ENCODE measurements at places on chromosomes 11 and 22.

DNA sequence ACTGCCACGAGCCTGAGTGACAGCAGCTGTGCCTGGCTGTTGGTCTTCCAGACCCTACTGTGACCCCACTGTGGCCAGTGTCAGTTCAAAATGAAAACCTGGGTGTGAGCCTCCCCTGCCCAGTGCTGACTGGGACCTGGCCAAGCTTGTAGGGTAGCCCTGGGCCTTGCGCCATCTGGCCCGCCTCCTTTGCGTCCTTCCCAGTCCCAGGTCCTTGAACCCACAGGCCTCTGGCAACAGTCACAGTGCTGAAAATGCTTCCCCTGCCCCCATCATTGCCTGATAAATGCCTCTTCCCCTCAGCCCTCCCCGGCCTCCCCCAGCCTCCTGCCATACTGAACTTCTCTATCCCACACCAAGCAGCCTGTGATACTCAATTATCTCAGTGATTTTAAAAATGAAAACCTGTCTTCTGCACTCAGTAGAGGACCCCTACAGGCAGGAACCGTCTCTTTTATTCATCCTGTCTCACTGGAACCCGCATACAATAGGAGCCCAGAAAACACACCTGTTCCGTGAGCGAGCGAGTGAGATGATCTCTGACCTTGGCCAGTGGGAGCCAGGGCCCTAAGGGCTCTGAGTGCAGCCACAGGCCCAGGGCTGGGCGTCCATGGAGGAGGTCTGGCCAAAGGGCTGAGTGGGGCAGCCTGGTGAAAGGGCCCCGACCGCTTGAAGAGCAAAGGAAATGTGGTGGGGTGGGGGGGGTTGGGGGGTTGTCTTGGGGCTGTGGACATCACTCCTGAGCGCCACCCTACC, 49.7 kb upstream of the TTLL12 start:
- DNase-seq: no peak

GRCh38 chr22:49934891-49935557, 16.6 kb downstream of the CRELD2 start:
- DNase-seq: peak; percentile 67

- no peak for DNase-seq
Observed at GRCh38 chr11:12623869-12624268, 50.4 kb upstream of the TEAD1 start.

DNA sequence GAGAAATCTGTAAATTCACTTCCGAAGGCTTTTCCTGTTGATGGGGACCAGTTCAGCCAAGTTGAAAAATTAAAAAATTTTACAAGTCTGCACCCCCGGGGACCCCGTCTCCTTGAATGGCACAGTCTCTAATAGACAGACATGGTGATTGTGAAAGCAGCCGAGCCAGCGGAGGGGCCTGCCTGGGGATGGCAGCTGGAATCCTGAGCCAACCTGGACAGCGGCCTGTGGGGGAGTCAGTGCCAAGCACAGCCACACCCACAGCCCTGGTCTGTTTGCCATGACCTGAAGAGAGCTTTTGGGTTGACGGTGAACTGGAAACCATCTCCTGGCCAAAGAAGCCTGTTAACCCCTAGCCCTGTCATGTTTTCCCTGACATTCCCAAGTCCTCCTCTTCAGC, 64.7 kb downstream of the PARVG start:
- no peak for DNase-seq

DNA sequence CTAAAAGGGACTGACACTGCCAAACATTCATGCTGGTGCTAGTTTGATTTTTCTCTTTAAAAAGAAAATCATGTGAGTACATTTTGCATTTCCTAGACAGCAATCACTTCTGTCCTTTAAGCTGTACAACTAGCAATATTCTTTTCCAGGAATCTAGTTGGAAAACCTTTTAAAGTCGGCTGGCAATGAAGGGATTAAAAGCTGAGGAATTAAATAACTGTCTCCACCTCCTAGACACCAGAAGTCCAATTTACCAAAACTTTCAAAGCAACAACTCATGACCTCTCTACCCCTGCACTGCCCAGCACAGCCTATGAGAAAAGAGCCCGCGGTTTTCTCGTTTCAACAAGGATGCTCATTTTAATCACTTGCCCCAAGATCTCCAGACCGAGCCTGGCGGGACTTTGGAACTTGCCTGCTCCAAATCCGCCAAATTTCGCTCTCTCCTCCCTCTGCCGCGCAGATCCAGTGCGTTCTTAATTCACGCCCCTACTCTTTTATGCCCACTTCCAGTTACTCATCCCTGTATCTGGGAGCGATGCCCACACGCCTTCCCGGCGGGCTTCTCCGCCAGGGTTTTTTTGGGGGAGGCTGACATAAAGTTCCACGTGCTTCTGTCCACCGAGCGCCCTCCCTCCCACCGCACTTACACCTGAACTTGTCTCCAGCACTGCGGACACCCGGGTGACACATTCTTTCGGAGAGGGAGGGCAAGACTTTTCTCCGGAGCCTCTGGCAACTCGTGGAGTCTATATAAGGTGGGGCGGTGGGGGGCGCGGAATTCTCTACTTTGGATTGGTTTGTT, 2.5 kb downstream of the MPPED2 start:
- no peak for DNase-seq

DNA sequence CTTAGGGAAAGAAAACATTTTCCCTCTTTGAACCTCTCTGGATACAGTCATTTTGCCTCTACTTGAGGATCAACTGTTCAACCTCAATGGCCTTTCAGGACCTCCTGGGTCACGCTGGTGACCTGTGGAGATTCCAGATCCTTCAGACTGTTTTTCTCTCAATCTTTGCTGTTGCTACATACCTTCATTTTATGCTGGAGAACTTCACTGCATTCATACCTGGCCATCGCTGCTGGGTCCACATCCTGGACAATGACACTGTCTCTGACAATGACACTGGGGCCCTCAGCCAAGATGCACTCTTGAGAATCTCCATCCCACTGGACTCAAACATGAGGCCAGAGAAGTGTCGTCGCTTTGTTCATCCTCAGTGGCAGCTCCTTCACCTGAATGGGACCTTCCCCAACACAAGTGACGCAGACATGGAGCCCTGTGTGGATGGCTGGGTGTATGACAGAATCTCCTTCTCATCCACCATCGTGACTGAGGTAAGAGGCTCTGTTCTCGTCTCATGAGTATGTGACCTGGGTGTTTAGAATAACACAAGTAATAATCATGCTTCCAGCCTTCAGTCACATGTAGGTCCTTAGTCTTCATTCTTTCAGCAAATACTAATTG, 495 bp downstream of the SLC22A9 start:
- DNase-seq: no peak

DNA sequence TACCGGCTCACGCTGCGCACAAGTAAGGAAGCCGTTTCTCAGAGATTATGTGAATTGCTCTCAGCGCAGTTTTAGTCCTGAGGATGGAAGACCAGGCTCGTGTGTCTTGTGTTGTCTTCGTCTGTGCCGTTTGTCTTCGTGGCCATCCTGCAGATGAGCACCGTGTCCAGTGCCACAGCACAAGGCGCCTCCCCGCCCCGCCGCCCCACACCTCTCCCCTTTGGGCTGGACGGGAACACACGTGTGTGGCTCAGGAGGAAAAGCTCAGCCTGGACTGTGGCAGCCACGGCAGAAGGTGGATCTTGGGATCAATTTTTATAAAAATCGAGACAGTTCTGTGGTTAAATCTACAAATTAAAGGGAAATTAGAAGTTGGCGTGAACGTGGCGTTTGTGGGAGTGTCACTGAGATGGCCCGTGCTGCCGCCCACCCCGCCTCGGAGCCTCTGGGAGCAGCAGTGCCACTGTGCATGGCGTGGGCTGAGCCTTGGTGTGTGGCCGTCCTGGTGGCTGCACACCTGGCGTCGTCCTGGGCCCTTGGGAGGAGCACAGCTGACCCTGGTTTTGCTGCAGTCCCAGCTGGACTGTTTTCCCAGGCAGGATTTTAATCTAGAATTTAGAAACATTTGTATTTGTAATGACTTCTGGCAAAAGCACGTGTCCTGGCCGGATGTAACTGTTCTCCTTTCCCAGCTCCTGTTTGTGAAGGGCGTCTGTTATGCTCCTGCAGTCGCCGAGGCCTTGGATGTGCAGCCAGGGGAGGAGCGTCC, 25.8 kb downstream of the MUC6 start:
- DNase-seq: no peak

GRCh38 chr11:11444027-11444803, 91.2 kb upstream of the CSNK2A3 start:
- DNase-seq: no peak

- no peak for DNase-seq
Observed at GRCh38 chr11:120314861-120315260, 10.2 kb upstream of the TLCD5 start.

GRCh38 chr11:102267609-102268008, 49.7 kb upstream of the BIRC3 start:
- DNase-seq: no peak

DNA sequence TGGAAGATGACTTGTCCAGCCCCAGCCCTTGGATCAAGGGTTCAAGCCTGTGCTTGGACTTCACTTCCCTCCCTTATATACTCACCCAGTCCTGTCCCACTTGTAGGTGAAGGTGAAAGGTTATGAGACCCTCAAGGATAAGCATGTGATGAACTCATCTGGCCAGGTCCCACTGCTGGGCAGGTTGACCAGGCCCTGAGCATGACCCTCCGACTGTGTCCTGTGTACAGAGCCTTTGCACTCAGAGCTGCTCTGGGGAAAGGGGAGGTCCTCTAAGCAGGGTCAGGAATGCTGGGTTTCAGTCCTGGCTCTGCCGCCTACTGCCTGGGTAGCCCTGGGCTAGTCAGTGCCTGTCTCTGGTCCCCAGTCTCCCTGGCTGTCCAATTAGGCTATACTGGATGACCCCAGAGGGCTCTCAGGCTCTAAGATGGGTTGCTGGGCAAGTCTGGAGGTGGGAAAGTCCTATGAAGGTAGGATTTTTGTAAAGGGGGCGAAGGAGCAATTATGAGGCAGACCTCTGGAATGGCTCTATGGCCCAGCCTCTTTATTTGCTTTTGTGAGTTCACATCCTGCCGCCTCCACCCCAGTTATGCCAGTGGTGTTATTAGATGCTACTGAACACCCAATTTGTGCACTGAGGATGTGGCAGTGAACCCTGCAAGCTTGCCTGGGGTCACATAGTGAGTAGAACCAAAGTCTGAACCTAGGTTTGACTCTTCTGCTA, 14.1 kb downstream of the DGAT2 start:
- DNase-seq: no peak

- no peak for DNase-seq
Observed at GRCh38 chr11:43358279-43358800, 380 bp upstream of the TTC17 start.

- DNase-seq: no peak
Observed at GRCh38 chr22:42301077-42301741, 30.8 kb upstream of the TCF20 start.

DNA sequence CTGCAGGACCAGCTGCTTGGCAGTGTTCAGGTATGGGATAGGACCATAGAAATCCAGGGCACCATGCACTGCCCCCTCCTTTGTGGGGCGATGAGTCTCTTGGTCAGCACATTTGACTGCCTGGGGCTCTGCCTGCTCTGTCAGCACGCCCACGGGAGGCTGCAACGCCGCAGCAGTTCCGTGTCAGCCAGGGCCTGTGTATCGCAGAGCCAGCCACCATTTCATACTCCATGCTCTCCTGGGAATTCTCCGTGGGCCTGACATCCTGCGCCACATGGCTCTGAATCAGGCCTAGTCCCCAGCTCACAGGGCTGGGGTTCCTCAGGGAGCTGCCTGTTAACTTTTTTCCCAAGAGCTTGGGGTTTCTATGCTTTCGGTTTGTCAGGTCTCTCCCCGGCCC, 16.9 kb upstream of the RELT start:
- DNase-seq: no peak

GRCh38 chr22:21665047-21665851, 563 bp upstream of the PPIL2 start:
- no peak for DNase-seq

DNA sequence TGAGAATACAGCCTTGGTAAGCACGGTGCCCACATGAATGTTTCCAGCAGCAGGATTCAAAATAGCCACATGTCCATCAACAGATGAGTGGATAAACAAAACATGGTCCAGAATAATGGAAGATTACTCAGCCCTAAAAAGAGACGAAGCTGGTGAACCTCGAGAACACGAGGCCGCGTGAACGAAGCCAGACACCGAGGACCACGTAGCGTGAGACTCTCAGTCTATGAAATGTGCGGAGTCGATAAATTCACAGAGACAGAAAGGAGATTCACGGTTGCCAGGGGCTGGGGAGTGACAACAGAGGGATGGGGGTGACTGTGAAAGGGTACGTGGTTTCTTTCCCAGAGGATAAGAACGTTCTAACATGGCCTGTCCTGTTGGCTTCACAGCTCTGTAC, 2.9 kb upstream of the ASCL2 start:
- no peak for DNase-seq

GRCh38 chr11:45830596-45830995, 16.7 kb upstream of the CRY2 start:
- DNase-seq: no peak

- no peak for DNase-seq
Observed at GRCh38 chr11:72008728-72009127, 10.0 kb downstream of the IL18BP start.

DNA sequence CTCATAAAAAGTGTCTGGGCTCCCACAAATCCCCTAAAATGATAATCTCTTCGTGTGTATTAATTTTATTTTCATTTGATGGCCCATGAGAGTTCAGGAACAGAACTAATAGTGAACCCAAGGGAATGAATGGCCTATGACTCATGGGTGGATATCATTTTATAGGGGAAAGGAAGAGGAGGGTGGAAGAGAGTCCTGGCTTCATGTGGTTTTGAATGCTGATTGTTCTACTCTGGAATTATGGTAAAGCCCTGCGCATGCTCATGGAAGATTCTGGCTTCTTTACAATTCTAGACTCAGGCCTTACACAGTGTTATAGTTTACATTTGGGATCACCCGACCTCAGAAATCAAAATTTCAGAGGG, 35.2 kb downstream of the MAML2 start:
- DNase-seq: no peak

DNA sequence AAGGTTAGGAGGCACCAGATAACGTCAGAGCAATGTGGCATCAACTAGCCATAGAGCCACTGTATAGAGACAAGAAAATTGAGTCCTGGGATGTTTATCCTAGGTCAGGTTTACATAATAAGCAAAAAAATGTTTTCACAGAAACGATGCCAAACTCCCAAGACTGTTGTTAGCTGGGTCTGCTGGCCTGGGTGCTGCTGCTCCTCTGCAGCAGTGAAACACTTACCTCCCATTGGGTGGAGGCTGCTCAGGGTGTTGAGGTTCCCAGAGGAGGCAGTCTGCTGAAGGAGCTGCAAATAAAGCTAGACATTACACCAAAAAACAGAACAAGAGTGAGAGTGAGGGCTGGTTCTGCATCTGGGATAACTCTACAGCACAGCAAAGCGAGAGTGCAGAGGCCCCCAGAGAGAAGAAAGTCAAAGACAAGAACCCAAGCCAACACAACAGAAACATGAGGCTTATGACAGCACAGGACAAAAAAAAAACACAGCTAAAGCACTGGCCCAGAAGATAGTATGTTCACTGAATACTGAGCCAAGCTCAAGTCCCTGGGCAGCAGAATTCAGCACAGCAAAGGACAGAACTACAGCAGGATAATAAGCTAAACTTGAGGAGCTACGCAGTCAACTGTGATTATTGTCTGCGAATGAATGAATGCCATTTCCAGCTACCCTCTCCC, 29.9 kb upstream of the RAPSN start:
- no peak for DNase-seq
